Cerebellar cortex (tissue), 1 donor: ENCODE measurements at places on chromosomes 2 and 18.

GRCh38 chr2:186559370-186559769 is 30.5 kb upstream of the ITGAV start:
- DNase-seq = no peak

GRCh38 chr2:18136881-18137475 is 258.5 kb downstream of the KCNS3 start:
- DNase-seq = no peak

DNA sequence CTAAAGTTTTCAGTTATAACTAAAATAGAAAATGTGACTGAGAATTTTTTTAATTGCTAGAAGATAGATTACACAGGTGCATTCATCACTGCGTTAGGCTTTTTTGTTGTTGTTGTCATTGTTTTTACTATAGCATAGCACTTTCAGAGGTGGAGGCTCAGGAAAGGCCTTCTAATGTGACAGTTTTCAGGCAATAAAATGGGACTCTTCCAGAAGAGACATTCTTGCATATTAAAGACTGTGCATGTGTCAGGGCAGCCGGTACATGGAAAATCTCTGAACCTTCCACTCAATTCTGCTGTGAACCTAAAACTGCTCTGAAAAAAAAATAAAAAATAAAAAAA is 175.2 kb downstream of the METTL4 start:
- DNase-seq = no peak

- no peak for DNase-seq
Observed at GRCh38 chr2:66217039-66217585, 217.8 kb upstream of the MEIS1 start.

- DNase-seq = no peak
Observed at GRCh38 chr2:189328848-189329245, 112.4 kb upstream of the WDR75 start.
